Calu3 (cell line): ENCODE measurements at places on chromosomes 7 and 10.

DNA sequence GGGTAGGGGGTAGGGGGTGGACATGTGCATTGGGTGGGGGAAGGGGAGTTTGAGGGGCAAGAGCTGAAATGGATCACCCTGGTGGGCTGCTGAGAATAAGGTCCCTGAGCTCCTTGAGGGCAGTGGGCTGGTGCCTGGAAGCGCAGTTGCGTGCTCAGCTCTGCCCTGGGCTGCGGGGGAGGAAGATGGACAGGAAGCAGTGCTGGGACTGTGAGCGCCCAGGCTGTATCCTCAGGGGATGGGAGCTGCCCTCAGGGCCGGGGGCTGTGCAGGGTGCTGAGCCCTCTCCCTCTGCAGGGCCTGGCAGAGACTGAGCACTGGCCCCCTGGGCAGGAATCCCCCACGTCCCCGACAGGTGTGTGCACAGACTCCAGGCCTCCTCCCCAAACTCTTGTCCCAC lies 24.4 kb upstream of the ZNF467 start:
- no peak for DNase-seq

DNA sequence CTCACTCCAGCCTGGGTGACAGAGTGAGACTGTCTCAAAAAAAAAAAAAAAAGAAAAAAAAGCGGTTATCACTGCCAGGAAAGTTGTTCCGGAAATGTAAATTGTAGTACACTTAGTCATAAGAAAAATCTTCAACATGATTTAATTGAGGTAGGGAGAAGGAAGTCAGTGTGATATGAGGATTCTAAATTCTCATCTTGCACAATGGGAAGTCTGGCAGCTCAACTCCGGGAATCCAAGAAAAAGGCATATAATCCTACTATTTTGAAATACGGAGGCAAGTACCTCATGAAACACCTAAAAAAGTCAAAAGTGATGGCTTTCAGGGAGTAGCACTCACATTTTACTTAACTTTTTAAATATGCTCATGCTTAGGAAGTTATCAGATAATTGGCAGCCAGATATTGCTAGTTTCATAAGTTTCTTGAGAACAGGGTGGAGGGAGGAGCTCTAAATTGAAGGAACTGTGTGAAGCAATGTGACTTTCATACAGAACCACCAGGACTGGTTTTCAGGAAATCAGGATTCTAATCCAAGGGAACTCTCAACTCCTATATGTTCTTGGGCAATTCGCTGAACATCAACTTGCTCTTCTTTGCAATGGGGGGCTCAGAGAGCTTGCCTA lies 2.7 kb upstream of the C7orf25 start:
- no peak for DNase-seq

DNA sequence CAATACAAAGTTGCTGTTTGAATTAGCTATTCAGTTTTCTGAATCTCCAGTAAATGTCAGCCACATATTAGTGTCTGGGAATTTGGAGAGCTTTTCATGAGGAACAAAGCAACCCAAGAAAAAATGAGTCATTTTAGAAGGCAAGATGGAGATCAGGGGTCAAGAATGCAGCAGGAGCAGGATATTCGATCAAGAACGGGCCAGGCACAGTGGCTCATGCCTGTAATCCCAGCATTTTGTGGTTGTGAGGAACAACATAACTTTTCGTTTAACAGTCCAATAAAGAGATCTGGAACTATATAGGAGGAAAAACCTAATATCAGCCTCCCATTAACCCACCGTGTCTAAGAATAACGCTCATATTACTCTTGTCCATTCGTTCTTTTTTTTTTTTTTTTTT lies 600.5 kb downstream of the MAGI2 start:
- no peak for DNase-seq

- DNase-seq, result no peak
Measured at GRCh38 chr7:34451923-34452322, 206.1 kb upstream of the NPSR1 start.

GRCh38 chr10:70812814-70813213 lies 2.9 kb upstream of the SGPL1 start:
- DNase-seq, result no peak
